ENCODE measurements at places on chromosomes 6 and 20. TPM values are rescaled to one million over a fixed set of nuclear protein-coding genes. Genes with fewer than 3 reads are reported as not detected.

Gene HLA-DPB1
- 4.9 TPM for total RNA-seq

Gene C6orf132
- total RNA-seq, result 2.3 TPM

Gene UBD
- not detected for total RNA-seq

Gene ADAM33
- 19.5 TPM for total RNA-seq

Gene LRP11
- total RNA-seq, result 49.9 TPM

Gene DNAAF9
- 15.3 TPM for total RNA-seq

Gene HMGA1
- 347 TPM for total RNA-seq

Gene DACT2
- 0.88 TPM for total RNA-seq

Gene TP53TG5
- total RNA-seq, result not detected

Gene KCNQ5
- total RNA-seq, result 6.0 TPM

Gene LGSN
- not detected for total RNA-seq

Gene E2F1
- 19.8 TPM for total RNA-seq

Gene PRDM13
- not detected for total RNA-seq

Gene PACRG
- total RNA-seq, result not detected

Gene C6orf52
- total RNA-seq, result not detected

Gene CAP2
- total RNA-seq, result 35.4 TPM

Gene ZKSCAN3
- total RNA-seq, result 3.9 TPM

Gene SPACA1
- not detected for total RNA-seq

Gene CLPSL2
- not detected for total RNA-seq

Gene RPP40
- total RNA-seq, result 15.5 TPM

Gene RAD21L1
- total RNA-seq, result 0.66 TPM

Gene HLA-G
- not detected for total RNA-seq

Gene BMP6
- total RNA-seq, result 4.6 TPM

Gene HLA-DQB1
- total RNA-seq, result 0.43 TPM

Gene RSPO3
- total RNA-seq, result 0.66 TPM
